ENCODE measurements at places on chromosomes 2 and 18. TPM values are rescaled to one million over a fixed set of nuclear protein-coding genes. Genes with fewer than 3 reads are reported as not detected.

SPATA3 gene
- not detected for total RNA-seq

- no peak overlapping the region for H3K27ac ChIP-seq
- no peaks in the 10 kb centered on the region for H3K36me3 ChIP-seq
- no peaks in the 10 kb centered on the region for H3K4me1 ChIP-seq
- H3K27me3 ChIP-seq = no peaks in the 10 kb centered on the region
- H3K4me3 ChIP-seq = no peak overlapping the region
- no peak for DNase-seq
Observed at GRCh38 chr2:10271509-10271908, 31.2 kb upstream of the HPCAL1 start.

MATN3 gene
- not detected for total RNA-seq

DNA sequence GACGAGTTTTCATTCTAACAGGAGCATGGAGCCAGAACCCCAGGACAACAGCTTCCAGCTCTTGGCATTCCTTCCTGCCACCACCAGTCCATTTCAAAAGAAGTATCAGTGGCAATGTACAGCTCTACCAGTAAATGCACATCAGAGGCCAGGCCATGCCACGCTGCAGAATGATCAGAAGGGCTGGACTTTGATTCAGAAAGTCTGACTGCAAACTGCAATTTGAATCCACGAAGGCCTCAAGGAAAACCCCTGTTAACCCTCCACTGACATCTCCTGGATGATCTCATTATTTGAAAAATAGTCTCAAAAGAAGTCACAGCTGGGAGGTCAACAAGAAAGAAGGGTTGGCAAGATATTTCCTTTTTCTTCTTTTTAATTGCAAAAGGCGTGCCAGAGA is 119.2 kb downstream of the MYO5B start:
- no peaks in the 10 kb centered on the region for H3K36me3 ChIP-seq
- H3K4me3 ChIP-seq = no peak overlapping the region
- no peak for DNase-seq
- H3K4me1 ChIP-seq = no peaks in the 10 kb centered on the region
- no peaks in the 10 kb centered on the region for H3K27me3 ChIP-seq
- no peak overlapping the region for H3K27ac ChIP-seq
